ENCODE measurements at places on chromosomes 16 and 17.

GRCh38 chr17:49875685-49876084, 27.8 kb upstream of the TAC4 start:
- no peak for DNase-seq

GRCh38 chr16:2273484-2273883, 5.6 kb upstream of the RNPS1 start:
- no peak for DNase-seq

DNA sequence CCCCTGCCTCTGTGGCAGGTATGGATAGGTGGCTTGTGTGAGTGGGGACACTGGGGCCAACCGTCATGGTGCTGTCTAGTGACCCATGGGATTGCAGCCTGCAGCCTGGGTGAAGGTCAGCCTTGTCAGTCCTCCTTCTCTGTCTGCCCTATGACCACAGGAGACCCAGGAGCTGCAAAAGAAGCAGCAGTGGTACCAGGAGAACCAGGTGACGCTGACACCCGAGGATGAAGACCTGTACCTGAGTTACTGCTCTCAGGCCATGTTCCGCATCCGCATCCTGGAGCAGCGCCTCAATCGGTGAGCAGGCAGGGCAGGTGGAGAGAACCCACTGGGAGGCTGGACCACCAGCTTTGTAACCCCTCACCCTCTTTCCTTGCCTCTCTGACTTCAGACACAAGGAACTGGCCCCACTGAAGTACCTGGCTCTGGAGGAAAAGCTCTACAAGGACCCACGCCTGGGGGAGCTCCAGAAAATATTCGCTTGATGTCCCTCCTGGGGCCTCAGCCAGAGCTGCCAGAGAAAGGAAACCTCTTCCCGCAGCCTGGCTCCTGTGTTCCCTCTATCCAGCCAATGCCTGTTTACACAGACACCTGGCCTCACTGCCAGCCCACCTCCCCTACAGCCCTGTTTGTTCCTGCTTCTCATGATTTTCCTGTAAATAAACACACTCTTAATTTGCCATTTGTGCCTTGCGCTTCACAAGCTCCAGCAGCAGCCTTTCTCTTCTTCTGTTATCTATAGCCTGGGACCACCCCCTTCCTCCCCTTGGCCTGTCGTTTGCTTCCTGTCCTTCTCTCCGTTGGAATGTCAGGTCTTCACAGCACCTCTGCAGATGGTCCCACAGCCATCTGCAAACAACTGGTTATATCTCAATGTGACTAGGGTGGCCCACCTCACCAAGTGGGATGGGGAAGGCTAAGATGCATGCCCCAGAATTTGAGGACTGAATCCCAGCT, 4.5 kb upstream of the KATNB1 start:
- no peak for DNase-seq

DNA sequence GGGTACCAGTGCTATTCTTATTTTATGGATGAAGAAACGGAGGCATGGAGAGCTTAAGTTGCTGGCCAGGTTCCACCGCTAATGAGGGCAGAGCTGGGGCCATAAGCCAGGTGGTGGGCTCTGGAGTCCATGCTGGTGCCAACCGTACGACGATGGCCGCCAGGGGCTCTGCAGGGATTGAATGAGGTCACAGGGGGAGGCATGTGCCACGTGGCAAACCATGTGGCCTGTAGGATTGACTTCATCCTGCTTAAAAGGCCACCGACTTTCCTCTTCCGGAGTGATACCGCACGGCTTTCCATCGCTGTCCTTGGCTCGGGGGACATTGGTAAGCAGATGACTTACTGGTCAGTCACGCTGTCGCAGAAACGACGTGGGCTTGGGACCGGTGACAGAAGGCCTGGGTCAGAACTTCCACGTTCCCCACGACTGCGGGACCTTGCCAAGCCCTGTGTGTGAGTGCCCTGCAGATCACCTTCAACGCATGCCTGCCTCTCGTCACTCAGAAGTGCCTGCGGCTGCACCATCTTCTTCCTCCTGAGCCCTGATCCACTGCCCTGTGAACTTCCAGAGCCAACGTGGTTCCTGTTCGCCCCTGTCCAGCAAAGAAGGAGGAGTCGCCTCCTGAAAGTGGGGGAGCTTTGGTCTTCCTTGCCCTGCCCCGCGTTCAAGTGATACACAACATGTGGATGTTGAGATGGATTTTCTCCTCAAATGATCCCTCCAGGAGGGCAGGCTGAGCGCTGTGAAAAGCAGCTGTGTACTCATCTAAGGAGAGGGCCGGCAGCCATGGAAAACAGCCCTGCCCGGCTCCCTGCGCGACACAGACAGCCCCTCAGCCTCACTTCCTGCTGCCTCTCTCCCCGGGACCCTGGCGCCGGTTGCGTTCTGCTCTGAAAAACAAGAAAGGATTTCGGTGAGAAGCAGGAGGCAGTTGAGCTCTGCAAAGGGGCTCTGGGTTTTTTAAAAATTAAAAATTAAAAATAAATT, 176.7 kb downstream of the C16orf95 start:
- DNase-seq: no peak

- DNase-seq: no peak
Observed at GRCh38 chr16:81706327-81707295, 72.5 kb upstream of the PLCG2 start.

- no peak for DNase-seq
Observed at GRCh38 chr17:50123649-50124349, 6.2 kb downstream of the SAMD14 start.

DNA sequence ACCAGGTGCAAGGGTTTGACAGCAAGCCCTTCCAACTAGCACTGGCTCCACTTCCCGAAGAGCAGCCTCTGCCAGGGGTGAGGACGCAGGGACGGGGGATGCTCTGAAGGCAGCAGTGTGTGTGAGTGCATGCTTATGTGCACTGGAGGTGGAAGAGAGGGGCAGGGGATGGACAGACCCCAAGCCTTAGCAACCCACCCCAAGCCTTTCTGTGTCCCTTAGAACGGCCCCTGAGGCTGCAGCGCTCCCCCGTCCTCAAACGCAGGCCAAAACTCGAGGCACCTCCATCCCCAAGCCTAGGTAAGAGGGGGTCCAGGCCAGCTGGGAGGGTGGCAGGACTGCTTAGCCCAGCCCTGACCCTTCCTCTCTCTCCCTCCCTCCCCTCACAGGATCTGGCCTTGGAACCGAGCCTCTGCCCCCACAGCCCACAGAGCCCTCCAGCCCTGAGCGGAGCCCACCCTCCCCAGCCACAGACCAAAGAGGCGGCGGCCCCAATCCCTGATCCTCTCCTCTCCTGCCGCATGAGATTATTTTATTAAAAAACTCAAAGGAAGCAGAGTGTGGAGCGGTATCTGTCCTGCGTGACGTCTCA, 2.9 kb downstream of the ACD start:
- DNase-seq: no peak

DNA sequence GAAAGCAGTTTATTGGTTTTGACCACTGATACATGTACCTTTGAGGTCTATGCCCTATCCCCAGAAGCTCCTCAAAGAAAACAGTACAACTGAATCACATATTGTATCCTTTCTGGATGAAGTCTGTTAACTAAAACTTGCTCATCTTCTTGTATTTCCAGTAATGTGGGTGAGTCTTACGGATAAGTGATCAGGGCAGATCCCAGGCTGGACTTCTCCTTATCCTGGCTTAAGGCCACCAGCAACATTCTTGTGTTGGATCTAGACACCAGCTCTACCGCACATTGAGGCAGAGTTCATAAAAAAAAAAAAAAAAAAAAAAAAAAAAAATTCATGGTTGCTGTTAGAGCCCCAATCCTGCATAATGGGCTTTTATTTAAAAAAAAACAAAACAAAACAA, 536.7 kb upstream of the HSBP1 start:
- no peak for DNase-seq

- DNase-seq: no peak
Observed at GRCh38 chr16:79336437-79337229, 263.9 kb downstream of the MAF start.

DNA sequence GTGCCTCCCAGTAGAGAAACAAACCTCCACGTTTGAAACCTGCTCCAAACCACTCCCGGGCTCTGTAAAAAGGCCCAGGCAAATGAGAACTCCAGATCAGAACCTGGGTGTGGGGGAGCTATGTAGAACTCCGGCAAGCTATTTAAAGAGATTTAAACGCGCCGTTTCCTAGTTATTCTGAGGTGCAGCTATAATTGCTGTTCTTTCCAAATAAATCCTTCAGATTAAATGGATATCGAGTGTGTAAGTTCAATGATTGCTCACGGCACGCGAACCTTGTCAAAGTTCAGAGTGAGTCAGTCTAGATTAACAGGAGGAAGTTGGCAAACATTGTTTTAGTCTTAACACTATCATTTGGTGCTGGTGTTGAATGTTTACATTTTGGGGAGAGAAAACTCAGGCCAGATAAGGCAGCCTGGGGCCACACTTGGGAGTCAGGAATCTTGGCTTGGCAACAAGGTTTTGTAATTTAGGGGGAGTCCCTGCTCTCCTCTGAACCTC, 92.9 kb upstream of the SALL1 start:
- no peak for DNase-seq

DNA sequence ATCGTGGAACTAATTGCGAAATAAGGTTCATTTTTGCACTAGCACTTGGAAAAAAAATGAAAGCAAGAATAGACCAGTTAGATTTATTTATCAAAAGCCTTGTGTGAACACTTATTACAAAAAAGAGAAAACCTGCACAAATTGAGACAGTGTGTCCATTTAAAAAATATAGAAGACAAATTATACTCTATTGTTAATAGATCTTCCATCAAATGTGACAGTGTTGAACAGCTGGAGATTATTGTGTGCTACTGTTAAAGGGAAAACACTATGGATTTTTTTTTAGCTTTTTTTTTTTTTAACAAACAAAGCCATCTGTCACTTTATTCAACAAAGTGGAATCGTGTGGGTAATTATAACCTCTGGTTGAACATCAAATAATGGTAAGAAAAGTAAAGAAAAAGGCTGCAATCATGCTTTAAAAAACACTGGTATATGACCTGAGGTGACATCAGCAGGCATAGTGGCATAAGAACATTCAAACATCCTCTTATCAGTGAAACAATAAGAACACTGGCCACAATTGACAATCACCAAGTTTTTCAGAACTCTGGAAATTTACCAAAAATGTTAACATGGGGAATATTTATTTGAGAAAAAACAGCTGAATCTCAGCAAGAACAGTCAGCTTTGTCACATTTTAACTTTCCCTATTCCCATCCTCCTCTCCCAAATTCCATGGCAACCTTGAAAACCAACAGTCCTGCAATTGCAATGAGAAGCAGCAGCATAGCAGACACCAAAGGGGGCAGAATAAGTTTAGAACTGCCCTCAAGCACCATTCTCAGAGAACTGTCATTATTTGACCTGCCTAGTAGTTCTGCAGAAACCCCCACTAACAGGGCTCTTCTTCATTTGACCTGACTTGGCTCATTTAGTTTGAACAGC, 442.3 kb upstream of the MON1B start:
- no peak for DNase-seq
